ENCODE measurements at places on chromosomes 1 and 21.

- no peak for DNase-seq
Observed at GRCh38 chr1:207462535-207462934, 8.4 kb downstream of the CR2 start.

GRCh38 chr1:210857705-210858104 is 276.2 kb downstream of the KCNH1 start:
- no peak for DNase-seq

DNA sequence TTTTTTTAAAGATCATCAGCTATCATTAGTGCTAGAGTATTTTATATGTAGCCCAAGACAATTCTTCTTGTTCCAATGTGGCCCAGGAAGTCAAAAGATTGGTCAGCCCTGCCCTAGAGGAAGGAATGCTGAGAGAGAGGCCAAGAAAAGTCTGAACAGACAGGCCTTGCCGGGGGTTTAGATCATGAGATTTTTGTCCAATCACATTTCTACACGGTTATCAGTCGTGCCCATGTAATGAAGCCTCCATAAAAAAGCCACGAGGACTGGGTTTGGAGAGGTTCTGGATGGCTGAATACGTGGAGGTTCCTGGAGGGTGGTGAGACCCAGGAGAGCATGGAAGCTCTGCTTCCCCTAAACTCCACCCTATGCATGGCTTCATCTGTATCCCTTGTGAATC is 24.3 kb upstream of the ENO1 start:
- peak; percentile 45 for DNase-seq

- DNase-seq, result peak; percentile 63
Observed at GRCh38 chr1:25737130-25737529, 62.9 kb upstream of the SELENON start.

- DNase-seq, result no peak
Observed at GRCh38 chr1:109249654-109250401, 489 bp downstream of the CELSR2 start.

GRCh38 chr1:204171751-204172178 is 5.6 kb upstream of the REN start:
- peak; percentile 89 for DNase-seq

GRCh38 chr1:74683656-74684055 is 10.1 kb upstream of the ERICH3 start:
- no peak for DNase-seq

- no peak for DNase-seq
Observed at GRCh38 chr1:237913345-237913744, 22.6 kb upstream of the ZP4 start.

- DNase-seq, result no peak
Observed at GRCh38 chr1:180235077-180235501, 5.0 kb downstream of the LHX4 start.

- no peak for DNase-seq
Observed at GRCh38 chr1:10973552-10973951, 38.9 kb upstream of the TARDBP start.

- no peak for DNase-seq
Observed at GRCh38 chr1:195186544-195186943, 1421.7 kb downstream of the KCNT2 start.

DNA sequence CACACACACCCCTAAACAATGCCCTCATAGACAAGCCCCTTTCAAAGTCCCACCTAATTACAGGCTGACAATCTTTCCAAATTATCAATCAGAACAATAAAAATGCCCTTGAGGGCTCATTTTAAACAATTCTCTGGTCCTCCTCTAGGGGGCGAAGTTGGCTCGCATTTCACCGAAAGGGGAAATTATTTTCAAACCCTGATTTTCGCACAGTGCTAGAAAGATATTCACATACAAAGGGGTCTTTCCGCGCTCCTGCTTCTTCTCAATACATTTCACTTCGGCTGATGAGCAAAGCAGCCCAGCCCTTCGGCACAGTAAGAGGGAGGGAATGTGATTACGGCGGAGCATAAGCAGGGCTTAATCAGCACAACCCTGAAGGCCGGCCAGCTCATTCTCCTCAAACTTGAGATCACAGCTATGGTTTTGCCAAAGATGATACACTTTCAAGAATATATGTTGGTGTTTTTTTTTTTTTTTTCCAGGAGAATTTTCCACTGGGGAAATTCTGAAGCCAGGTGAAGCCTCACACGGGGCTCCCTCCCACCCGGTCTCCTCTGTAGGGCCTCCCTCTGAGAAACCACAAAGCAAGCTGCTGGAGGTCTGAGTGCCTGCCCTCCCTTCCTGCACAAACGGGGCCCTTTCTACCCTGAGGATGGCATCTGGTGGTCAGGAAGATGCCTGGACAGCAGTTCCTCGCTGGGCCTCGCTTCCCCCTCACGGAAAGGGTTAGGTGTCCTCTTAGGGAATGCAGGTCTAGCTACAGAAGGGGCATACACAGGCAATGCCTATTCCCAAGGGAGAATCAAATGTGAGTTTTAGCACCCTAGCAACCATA is 66.9 kb downstream of the GNG12 start:
- peak; percentile 87 for DNase-seq

- DNase-seq, result no peak
Observed at GRCh38 chr1:209783386-209783785, 973 bp downstream of the C1orf74 start.

GRCh38 chr1:64595871-64596515 is 126.1 kb downstream of the CACHD1 start:
- peak; percentile 21 for DNase-seq

- peak; percentile 22 for DNase-seq
Observed at GRCh38 chr1:52142220-52143183, 613 bp downstream of the ZFYVE9 start.

DNA sequence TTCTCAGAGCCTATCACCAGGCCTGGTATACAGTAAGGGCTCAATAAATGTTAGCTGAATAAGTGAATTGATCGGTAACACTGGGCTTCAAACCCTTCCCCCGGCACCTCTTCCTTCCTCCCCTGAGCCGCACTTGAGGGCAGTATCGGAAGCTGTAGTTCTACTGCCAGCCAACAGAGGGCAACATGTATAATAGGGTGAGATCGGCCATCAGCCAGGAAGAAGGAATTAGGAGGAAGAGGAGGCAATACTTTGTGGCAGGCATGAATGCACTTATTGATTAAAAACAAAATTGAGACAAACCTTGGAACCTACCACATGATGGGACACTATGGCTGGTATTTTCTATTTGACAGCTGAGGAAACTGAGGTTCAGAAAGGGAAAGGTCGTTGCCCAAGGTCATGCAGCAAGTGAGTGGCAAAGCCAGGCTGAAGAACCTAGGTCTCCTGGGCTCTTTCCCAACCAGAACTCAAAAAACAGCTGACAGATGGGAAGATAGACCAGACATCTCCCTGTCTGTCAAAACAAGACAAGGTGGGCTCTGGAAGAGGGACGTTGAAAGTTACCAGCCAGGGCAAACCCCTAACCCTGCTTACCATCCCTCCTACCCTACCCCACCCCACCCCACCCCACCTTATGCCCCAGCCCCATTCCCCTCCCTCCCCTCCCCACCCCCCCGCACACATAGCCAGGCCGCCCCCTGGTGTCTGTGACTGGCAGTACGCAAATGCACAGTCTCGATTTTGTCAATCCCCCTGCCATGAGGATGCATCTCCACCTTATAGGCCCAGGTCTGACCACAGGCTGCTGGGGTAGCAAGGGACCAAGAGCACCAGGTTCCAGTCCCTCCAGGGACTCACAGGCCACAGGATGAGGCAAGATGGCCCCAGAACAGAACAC is 107.3 kb upstream of the RUNX3 start:
- peak; percentile 33 for DNase-seq

DNA sequence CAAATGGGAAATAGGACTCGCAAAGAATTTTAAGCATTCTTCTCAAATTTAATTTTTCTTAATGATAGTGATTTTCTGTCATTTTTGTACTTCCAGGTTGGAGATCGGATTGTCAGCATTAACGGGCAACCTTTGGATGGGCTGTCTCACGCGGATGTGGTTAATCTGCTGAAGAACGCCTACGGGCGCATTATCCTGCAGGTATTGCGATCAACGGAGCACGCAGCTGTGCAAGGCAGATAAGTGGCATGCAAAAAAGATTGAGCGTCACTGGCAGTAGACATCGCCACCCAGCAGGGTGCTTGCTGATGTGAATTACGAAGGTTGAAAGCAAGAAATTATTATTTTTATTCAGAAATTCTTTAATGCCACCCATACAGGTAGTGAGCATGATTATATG is 65.9 kb upstream of the L1TD1 start:
- DNase-seq, result no peak

DNA sequence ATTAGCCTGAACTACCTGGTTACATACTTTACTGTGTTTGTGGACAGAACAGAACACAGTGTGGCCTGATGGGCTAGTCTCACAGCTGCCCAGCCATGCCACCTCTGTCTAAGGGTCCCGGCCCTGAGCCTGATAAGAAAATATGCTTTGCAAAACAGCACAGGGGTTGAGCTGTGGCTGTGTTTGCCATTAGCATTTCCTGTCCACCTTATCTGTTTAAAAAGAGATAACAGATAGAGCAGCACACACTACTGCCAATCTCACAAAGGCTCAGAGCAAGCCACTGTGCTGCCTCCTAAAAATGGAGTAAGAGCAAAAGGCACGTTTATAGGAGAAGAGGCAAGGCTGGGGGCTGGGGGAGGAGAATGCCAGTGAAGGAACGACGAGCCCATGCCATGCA is 95.0 kb downstream of the SUSD4 start:
- no peak for DNase-seq

DNA sequence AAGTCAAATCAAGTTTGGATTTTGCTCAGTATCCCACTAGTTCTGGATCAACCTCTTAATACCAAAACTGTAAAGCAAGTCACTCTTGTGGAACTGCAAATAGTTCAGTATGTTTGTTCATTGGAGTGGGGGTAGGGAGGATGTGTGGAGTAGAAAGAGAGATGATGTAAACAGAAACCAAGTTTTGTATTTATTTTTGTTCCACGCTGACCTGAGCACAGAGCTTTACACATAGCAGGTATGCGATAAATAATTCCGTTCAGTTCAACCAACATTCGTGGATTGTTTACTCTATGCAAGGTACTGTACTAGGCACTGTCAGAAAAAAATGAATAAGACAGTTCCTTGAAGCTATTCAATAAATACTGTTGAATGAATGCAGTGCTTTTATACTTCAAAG is 4.5 kb upstream of the ZNF644 start:
- no peak for DNase-seq

GRCh38 chr1:153932156-153933131 is 9.7 kb upstream of the GATAD2B start:
- no peak for DNase-seq

- DNase-seq, result no peak
Observed at GRCh38 chr1:24695202-24695974, 49.9 kb upstream of the CLIC4 start.

DNA sequence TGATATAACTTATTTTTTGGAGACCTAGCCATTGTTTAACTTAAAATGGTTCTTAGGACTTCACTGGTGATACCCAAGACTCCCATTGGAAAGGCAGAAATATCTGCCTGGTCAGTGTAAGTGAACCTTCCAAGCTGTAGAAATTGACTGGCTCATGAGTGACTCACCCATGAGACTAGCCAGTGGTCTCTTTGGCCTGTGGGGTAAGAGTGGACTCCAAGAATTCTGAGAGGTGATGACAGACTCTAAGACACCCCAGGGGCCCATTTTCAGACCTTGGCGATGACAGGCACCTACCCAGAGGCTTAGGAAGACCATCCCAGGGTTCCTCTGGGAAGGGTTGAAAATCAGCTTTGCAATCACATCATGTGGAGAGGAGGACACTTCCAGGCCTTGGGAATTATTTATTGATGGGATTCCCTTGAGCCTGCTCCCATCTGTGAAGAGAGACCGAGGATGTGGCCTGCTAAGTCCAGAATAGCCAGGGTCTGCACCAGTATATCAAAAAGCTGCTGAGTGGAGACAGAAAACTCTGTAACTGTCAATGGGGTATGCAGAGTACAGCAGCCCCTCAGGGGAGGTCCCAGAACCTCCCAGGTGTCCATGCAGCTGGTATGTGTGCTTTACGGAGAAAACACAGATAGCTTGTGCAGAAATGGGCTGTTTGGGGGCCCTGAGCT is 78.9 kb downstream of the KAZN start:
- DNase-seq, result no peak

- DNase-seq, result peak; percentile 45
Observed at GRCh38 chr1:203117611-203118575, 9.6 kb upstream of the ADORA1 start.

DNA sequence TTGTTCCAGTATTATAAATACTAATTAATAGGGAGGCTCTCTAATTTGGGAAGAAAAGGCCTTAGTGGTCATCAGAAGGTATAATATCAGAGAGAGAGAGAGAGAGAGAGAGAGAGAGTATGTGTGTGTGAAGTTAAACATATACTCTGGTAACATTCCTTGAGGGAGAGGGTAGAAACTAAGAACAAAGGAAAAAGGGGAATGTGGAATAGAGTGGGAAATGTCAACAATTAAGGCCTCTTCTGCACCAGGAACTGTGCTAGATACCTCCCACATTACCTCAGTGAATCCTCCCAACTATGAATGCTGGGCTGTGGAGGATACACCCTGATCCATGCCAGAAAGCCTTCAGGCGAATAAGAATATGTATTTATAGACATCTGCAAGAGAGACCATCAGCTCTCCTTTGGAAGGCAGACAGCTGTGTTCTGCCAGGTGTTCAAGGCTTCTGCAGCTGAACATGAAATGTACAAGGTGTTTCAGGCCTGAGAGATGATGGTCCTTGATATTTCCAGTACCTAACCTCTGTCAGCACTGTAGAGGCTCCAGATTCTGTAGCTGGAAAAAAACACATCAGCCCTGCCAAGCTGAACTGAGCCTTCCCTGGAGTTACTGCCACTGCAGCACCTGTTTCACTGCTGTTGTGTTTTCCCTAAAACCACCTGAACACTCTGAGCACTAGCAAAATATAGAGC is 29.1 kb downstream of the TBX15 start:
- no peak for DNase-seq

Measured in RCC 7860 (cell line).